Transverse colon (tissue), 4 donors: ENCODE measurements at places on chromosomes 13 and 19. TPM values are rescaled to one million over a fixed set of nuclear protein-coding genes. Genes with fewer than 3 reads are reported as not detected.
A peak's percentile ranks its signal among the peaks of the same experiment; 100 is the strongest.

DNA sequence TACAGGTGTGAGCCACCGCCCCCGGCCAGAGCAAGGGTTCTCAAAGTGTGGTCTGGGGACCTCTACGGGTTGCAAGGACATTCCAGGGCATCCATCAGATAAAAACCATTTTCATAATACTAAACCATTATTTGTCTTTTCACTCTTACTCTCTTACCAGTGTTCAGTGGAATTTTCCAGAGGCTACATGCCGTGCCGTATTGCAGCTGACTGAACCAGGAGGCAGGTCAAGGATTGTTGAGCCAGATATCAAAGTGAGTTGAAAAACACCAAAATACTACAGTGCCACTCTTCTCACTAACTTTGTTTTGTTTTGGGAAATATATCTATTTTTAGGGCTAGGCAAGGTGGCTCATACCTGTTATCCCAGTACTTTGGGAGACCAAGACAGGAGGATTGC lies 7.2 kb upstream of the PNMA8B start:
- DNase-seq = no peak

- peak; percentile 96 for DNase-seq
These were observed 350 bp upstream of the USP12 start for GRCh38 chr13:27171827-27172494.

GRCh38 chr13:66567899-66568612 lies 662.1 kb downstream of the PCDH9 start:
- no peak for DNase-seq

DNA sequence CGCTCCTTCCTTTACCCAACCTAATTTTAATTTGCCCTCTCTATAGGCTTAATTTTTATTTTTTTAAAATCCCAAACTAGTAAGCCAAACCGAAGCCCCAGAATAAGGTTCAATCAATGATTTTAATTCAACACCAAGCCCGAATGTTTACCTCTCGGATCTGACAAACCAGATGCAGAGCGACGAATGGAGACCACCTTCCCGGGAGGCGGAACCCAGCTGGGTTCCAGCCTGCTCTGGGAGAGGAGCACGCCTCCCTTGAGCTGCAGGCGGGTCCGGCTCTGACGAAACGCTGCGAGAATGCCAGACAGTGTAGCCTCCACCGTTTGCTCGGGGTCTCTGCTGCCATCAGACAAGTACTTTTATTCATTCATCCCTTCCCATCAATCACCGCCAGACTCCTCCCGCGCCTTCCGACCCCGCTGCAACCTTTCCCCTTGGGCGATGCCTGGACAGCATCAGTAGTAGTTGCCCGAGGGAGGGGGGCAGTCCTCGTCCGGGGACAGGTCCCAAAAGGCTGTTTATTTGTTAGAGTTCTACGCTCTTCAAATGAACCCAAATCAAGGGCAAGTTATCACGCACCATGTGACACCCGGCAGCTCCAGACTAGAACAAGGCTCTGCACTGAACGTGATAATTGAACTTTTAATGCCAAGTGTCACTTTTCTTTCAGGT lies 752 bp upstream of the EDNRB start:
- peak; percentile 21 for DNase-seq

DNA sequence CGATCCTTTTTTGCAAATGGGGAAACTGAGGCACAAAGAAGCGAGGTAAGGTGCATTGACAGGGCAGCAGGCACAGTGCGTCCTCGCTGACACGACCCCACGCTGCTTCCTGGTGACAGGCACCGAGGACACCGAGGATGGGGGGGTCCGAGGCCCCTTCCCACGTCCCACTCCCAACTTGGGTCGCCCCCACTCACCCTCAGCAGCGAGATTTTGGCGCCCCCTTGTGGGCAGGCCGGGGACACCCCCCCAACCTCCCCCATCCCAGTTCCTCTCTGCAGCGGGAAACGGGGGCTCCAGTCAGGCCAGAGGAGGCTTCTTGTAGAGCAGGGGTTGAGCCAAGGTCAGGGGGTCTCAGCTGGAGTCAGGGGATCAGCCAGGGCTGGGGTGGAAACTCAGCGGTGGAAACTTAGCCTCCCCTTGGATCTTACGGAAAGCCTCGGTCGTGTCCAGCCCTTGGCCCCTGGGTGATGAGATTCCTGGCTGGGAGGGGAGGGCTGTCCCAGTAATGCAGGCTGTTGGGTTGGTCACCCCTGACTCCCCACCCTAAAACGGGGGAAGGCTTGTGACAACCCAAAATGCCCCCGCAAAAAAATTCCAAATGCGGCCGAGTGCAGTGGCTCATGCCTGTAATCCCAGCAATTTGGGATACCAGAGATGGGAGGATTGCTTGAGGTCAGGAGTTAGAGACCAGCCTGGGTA lies 8.2 kb downstream of the SMIM24 start:
- DNase-seq = peak; percentile 32

- DNase-seq = no peak
These were observed 3.3 kb downstream of the RAX2 start for GRCh38 chr19:3768748-3769099.

GRCh38 chr19:44648631-44649251 lies 5.0 kb downstream of the PVR start:
- no peak for DNase-seq

GRCh38 chr19:41698746-41699230 lies 9.6 kb upstream of the CEACAM5 start:
- peak; percentile 19 for DNase-seq

PDCD5 gene
- 124 TPM for total RNA-seq

GRCh38 chr13:39336207-39336606 lies 266.8 kb downstream of the LHFPL6 start:
- no peak for DNase-seq

GPR12 gene
- total RNA-seq = not detected

DNA sequence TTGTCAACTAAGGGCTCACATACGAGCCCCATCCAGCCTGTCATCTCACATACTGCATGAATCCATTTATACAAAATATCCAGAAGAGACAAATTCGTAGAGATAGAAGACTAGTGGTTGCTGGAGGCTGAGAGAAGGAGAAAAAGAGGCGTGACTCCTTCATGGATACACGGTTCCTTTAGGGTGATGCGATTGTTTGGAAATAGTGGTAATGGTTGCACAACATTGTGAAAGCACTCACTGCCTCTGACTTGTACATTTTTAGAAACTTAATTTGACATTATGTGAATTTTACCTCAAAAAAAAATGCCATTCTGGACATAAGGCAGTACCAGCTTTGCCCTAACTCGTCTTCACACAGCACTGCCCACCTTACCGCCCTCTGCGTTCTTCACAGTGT lies 27.3 kb downstream of the IGFL1 start:
- no peak for DNase-seq

GRCh38 chr19:55041244-55041626 lies 3.2 kb upstream of the GP6 start:
- DNase-seq = no peak

- DNase-seq = no peak
These were observed 559.8 kb downstream of the IRS2 start for GRCh38 chr13:109226631-109227030.

MAG gene
- total RNA-seq = not detected

DNA sequence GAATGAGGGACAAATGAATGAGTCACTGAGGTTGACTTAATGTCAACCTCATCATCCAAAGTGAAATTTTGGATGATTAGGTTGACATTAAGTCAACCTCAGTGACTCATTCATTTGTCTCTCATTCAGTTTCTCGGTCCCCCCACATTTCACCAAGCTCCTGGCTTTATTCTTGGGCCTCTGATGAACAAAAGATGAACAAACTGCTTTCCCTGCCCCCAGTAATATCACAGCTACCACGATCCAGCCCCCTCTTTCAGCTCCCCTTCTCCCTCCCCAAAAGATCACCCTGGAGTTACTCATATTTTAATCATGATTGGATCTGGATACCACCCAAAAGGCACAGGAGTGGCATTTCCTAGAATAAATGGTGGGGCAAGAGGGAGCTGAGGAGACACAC lies 10.8 kb downstream of the CEACAM18 start:
- DNase-seq = no peak

GRCh38 chr19:12994701-12995595 lies at the start of gene NFIX:
TSS of gene NFIX (plus strand) at chr19:12995475. CDS start at chr19:12995838, 363 bp downstream.
- DNase-seq = peak; percentile 70

SPART gene
- total RNA-seq = 27.6 TPM

MISP gene
- total RNA-seq = 501 TPM

- no peak for DNase-seq
These were observed 17.1 kb downstream of the COL4A2 start for GRCh38 chr13:110324026-110324749.

GRCh38 chr19:55158848-55159749 lies 1.6 kb upstream of the TNNI3 start:
- no peak for DNase-seq

GRCh38 chr19:8390617-8390981 lies 439 bp downstream of the RAB11B start:
- DNase-seq = peak; percentile 97

CCL25 gene
- total RNA-seq = not detected

DNA sequence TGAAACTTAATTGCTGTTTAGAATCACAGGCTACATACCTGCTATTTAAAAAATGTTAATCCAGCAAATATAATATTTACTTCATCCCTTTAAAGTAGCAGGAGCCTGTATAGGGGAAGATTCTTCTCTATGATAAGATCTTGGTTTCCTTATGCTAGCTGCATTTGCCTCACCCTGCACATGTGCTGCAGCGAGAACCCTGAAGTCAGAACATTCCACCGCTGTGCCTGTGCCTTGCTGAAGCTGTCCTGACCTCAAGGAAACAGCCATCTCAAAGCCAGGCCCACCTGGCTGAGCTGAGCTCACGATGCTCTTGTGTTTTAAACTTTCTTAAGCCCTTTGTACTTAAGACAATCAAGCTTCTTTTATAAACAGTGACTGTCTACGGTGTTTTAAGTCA lies 355.0 kb upstream of the PCDH20 start:
- DNase-seq = no peak

GPR4 gene
- 0.37 TPM for total RNA-seq

- no peak for DNase-seq
These were observed 74.4 kb downstream of the ARHGAP35 start for GRCh38 chr19:46935066-46935663.

DNA sequence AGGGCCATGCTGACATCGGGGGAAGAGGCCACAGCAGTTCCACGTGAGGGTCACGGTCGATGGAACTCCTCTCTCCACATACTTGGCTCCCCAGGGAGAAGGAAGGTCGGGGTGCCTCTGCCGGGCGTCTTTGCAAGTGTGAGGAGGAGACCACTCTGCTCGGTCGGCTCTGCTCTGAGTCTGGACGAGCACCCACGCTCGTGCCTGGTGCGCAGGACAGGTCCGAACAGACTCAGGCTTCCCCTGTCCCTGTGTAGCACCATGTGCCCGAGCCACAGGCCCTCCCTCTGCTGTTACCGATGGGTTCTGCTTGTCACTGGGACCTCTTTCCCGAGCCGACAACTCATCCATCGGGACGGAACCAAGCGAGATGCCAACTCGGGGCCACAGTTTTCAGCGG lies 35.1 kb downstream of the TMEM255B start:
- no peak for DNase-seq

GRCh38 chr19:18607226-18608101 lies 865 bp upstream of the CRLF1 start:
- DNase-seq = no peak

DNA sequence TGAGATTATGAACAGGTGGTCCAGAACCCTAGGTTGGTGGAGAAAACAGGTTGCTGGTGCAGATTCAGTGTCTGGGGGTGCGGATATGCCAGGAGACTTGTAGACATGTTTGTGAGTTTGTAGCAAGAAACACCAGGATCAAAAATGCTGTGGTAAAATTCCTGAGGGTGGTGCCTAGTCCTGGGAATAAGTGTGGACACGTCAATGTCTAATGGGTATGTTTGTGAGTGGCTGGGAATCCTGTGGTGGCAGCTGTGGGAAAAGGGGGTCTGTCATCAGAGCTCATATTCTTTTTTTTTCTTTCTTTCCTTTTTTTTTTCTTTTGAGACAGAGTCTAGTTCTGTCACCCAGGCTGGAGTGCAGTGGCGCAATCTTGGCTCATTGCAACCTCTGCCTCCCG lies 7.2 kb downstream of the ZNF708 start:
- no peak for DNase-seq

GRCh38 chr19:55461974-55462626 lies 658 bp upstream of the ISOC2 start:
- no peak for DNase-seq

DNA sequence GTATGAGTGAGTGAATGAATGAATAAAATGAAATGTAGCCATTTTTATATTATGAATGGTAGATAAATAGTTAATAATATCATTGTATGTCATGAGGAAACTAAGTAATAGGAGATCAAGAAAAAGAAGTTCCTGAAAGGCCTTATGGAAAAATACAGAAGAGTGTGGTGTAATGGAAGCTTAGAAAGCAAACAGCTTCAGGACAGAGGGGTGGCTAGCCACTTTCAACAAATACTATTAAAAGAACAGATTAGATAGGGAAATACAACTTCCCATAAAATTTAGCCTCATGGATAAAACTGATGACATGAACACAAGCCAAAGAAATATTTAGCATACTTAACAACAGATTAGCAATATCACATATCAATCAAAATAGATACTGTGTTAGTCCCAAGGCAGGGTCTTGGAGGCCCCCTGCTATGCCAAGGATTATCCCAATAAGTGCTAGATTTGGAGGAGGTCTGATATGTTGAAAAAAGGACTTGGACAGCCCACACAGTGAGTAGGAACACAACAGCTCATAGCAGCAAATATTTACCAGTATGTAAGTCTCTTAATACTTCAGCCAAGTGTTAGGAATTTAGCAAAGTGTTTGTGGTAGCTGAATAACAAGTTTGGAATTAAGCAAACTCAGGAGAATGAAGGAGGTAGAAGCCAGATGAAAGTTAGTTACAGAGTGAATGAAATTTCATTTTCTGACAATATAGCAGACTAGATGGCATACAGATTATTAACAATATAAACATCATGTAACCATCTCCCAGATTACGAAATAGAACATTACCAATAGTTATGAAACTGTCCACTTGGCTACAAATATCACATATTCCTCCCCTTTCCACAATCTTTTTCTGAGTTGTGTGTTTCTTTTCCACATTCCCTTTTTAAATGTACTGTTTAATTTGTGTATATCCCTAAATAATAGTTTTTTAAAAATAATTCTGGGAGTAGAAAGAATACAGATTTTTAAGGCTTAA lies 1632.0 kb downstream of the PCDH9 start:
- DNase-seq = no peak

DNA sequence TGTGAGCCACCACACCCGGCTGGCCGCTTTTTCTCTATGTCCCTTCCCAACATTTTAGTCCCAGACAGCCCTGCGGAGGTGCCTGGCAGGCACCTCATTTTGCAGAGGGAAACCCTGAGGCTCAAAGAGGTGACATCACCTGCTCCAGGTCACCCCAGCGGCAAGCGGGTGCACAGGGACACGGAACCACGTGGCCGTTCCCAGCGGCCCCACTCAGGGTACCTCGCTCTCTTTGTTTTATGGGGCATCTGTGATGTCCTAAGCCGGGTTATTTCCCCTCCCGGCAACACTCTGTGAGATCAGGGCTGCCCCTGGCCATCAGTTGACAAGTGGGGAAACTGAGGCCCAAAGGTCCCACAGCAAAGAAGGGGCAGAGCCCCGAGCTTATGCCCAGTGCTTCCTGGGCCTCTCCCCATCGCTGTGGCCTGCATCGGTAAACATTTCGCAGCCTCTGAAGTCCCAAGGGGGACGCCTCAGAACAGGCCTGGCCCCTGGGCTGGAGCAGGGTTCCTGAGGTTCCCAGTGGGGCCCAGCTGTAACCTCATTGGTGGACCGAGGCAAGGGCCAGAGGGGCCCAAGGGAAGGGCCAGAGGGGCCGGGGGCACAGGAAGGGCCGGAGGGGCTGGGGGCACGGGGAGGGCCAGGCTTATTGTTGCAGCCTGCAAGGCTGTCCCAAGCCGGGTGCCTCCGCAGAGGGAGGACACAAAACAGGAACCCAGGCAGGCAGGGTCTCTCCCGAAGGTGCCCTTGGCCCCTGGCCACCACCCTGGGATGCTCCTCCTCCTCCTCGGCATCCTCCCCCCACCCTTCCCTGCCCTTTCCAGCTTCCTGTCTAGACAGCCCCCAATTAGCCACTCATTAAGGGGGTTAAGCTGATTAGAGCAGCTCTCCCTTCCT lies 39.0 kb downstream of the SMIM24 start:
- no peak for DNase-seq
